ENCODE measurements at places on chromosomes 6 and 20. TPM values are rescaled to one million over a fixed set of nuclear protein-coding genes. Genes with fewer than 3 reads are reported as not detected.

The SNX5 gene
- total RNA-seq = 120 TPM

The WFDC10B gene
- not detected for total RNA-seq

The MRAP2 gene
- total RNA-seq = 0.13 TPM

The XKR7 gene
- total RNA-seq = not detected

The OR2B6 gene
- not detected for total RNA-seq

The GLP1R gene
- total RNA-seq = not detected

The GNMT gene
- total RNA-seq = not detected

The ABHD16B gene
- not detected for total RNA-seq

The C6orf15 gene
- 0.13 TPM for total RNA-seq

The MAP3K7 gene
- total RNA-seq = 16.8 TPM

The ERVFRD-1 gene
- total RNA-seq = not detected

The PTCHD4 gene
- 0.33 TPM for total RNA-seq

The OXT gene
- not detected for total RNA-seq

The PHF3 gene
- total RNA-seq = 15.5 TPM

The HRH3 gene
- total RNA-seq = not detected

The STMND1 gene
- total RNA-seq = not detected

The CENPB gene
- 88.3 TPM for total RNA-seq

The SLC22A3 gene
- 18.1 TPM for total RNA-seq

The RCAN2 gene
- 0.89 TPM for total RNA-seq

The SLC32A1 gene
- not detected for total RNA-seq

The LY6G6C gene
- total RNA-seq = not detected

The ELOVL2 gene
- total RNA-seq = under 0.01 TPM

The BMP7 gene
- total RNA-seq = 2.4 TPM

The TSBP1 gene
- not detected for total RNA-seq

The SALL4 gene
- total RNA-seq = 0.65 TPM

The DEF6 gene
- 2.6 TPM for total RNA-seq

The TRIM40 gene
- total RNA-seq = not detected

The CALHM6 gene
- 1.6 TPM for total RNA-seq

The TMEM242 gene
- 4.2 TPM for total RNA-seq

The SUMO4 gene
- total RNA-seq = not detected

The IDH3B gene
- total RNA-seq = 108 TPM

The UBD gene
- total RNA-seq = not detected

The FAM83C gene
- not detected for total RNA-seq

The TREML1 gene
- not detected for total RNA-seq

The NR2E1 gene
- not detected for total RNA-seq

The LGSN gene
- not detected for total RNA-seq

The CGA gene
- total RNA-seq = not detected

The PRPH2 gene
- 0.33 TPM for total RNA-seq

The CNR1 gene
- 1.3 TPM for total RNA-seq

The SMPDL3A gene
- 7.0 TPM for total RNA-seq

The SLCO4A1 gene
- total RNA-seq = 2.2 TPM

The CD93 gene
- total RNA-seq = not detected

The TRIM39 gene
- 6.0 TPM for total RNA-seq

The DNMT3B gene
- total RNA-seq = 18.7 TPM

The ENPP1 gene
- 5.4 TPM for total RNA-seq

The YTHDF1 gene
- total RNA-seq = 27.2 TPM

The PI3 gene
- not detected for total RNA-seq

The ACOT8 gene
- 36.0 TPM for total RNA-seq

The LAMA2 gene
- 6.3 TPM for total RNA-seq

The RAB44 gene
- total RNA-seq = not detected

The ITPA gene
- 82.0 TPM for total RNA-seq

The MCHR2 gene
- total RNA-seq = not detected

The C4A gene
- 2.1 TPM for total RNA-seq

The HTR1E gene
- not detected for total RNA-seq

The SLC35F1 gene
- total RNA-seq = 0.33 TPM

The FOXQ1 gene
- 0.38 TPM for total RNA-seq

The SLX4IP gene
- total RNA-seq = 2.0 TPM

The GHRH gene
- total RNA-seq = not detected

The FKBP5 gene
- 48.2 TPM for total RNA-seq

The B3GALT4 gene
- 3.7 TPM for total RNA-seq
